Motor neuron (in vitro differentiated cells): ENCODE measurements at places on chromosomes 11 and 22. TPM values are rescaled to one million over a fixed set of nuclear protein-coding genes. Genes with fewer than 3 reads are reported as not detected.

The ALX4 gene
- 0.44 and 0.52 TPM in 2 replicates for total RNA-seq

GRCh38 chr11:10645212-10645795, 48.3 kb downstream of the IRAG1 start:
- ATAC-seq, result no peak

The RBM14 gene
- 70.6 and 82.6 TPM in 2 replicates for total RNA-seq

The MB gene
- 0.63 and 0.76 TPM in 2 replicates for total RNA-seq

GRCh38 chr11:76096552-76096951, 109.8 kb downstream of the WNT11 start:
- no peak for ATAC-seq

GRCh38 chr11:130904380-130904779, 11.9 kb downstream of the SNX19 start:
- ATAC-seq, result peak; percentile 60

The MS4A6A gene
- 0.13 and 0.14 TPM in 2 replicates for total RNA-seq

- no peak for ATAC-seq
Observed at GRCh38 chr11:30527566-30527965, 58.6 kb downstream of the MPPED2 start.

The OR52N4 gene
- total RNA-seq, result 0.45 TPM in 1 of 2 replicates, not detected in the other

The CD6 gene
- total RNA-seq, result 0.63 and 1.3 TPM in 2 replicates

DNA sequence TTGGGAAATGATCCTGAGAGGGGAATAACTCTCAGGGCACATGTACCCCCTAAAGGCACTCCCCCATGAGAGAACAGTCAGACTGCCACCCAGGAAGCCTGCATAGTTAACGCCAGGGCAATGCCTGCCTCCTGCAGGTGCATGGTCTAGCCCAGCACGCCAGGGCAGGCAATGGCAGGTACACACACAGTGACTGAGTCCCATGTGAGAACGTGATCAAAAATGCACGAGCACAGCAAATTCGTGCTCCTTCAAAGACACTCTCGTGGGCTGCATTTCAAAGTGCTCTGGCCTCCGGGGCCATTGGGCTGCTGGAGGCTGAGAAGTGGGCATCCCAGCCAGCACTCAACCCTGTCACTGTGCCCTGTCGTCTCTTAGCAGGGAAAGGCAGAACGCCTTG, 79.7 kb downstream of the SHANK2 start:
- ATAC-seq, result no peak

DNA sequence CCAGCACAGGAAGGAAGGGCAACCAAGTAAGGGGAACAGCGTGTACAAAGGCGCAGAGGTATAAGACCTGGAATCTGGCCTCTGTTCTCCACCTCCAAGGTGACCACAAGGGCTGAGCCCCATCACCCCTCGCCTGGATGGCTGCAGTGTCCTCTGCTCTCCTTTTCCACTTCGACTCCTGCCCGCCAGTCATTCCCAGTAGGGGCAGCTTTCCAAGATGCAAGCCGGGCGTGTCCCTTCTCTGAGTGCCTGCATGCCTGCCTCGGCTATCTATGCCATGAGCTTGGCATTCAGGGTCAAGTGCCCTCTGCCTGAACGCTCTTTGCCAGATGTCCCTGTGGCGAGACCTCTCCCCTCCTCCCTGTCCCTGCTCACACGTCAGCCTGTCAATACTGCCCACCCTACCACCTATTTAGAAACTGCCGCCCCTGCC, 17.0 kb downstream of the FADS3 start:
- ATAC-seq, result no peak

DNA sequence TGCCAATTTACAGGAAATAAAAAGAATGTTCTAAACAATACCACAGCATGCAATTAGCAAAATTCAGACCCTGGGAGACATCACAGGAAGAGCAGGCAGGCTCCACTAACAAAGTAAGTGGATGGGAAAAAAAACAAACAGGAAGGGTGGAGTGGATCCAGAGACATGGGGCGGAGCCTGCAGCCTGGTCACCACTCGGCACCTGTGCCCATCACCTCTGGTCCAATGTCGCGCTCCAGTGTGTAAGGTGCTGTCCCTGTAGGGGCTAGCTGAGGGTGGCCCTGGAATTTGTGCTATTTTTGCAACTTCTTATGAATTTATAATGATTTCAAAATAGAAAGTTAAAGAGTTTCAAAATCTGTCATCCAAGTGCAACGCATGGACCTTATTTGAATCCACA, 11.0 kb upstream of the MOB2 start:
- no peak for ATAC-seq

DNA sequence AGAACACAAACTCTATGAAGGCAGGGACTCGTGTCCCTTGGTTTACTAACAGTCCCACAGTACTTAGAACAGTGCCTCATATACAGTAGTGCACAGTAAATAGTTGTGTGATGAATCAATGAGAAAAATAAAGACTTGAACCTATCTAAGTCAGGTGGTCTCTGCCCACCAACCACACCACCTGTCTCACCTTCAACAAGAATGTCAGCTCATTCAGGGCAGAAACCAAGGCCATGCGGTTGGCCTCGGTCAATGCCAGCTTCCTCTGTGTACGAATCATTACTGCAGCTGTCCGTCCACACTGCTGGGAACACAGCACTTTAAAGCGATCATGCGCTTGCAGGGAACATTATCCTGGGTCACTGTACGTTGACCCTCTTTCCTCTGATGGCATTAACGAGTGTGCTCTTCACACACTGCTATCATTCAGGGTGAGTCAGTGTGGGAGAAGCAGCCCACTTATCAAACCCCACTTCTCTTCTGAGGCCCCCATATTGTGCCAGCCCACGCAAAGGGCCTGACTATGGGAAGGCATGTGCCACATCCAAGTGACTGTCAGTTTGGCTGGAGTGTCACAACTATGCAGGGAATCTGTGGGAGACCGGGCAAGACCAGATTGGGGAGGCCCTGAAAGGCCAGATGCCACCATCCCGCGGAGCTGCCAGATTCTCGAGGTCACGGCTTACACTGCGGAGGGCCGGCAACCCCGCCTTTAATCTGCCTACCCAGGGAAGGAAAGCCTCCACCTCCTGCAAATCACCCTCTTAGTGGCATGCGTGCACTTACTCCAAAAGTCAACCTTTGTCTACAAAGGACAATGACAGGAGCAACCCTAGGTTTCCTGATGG, 36.1 kb downstream of the LARGE1 start:
- ATAC-seq, result peak; percentile 87

The UPB1 gene
- total RNA-seq, result 0.38 and 0.44 TPM in 2 replicates

DNA sequence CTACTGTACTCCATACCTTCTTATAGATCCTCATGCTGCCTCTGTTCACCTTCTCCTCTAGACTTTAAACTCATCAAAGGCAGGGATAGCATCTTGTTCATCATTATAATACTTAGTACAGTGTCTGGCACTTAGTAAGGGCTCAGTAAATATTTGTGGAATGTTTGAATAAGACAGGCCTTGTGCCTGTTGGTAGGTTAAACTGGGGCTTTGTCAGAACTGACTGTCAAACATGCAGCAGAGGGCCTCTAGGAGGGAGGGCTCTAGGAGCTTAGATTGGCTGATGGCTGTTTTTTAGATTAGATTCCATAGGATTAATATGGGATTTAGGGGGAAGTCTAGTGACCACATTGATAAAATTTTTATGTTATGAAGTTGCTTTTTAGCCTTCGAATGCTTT, 70.8 kb downstream of the RNF169 start:
- no peak for ATAC-seq

- ATAC-seq, result no peak
Observed at GRCh38 chr22:21621025-21621424, 8.8 kb downstream of the YDJC start.

- ATAC-seq, result no peak
Observed at GRCh38 chr11:124586238-124586860, 16.6 kb downstream of the OR8A1 start.

The POTEH gene
- not detected in 2 replicates for total RNA-seq

- ATAC-seq, result no peak
Observed at GRCh38 chr11:71330996-71331395, 78.6 kb upstream of the SHANK2 start.

The MPPED2 gene
- total RNA-seq, result 25.6 and 26.4 TPM in 2 replicates

GRCh38 chr11:119995730-119996491, 142.0 kb downstream of the TRIM29 start:
- no peak for ATAC-seq

GRCh38 chr11:68649851-68650555, 34.3 kb upstream of the GAL start:
- ATAC-seq, result no peak

DNA sequence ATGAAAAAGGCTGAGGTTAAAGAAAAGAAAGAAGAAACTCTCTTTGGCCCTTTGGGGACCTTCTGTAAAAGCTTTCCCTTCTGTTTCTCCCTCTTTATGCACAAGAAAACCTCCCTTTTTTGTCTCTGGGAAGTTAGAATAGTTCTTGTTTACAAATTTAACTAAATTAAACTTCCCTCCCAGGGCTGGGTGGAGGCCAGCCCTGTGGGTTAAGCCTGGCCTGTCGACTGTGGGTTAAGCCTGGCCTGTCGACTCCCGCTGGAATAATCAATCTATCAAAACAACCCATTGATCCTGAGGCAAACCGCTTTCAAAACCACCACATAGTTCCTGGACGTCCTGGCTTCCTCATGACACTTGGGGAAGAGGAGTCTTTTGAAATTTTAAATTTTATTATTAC, 1.2 kb upstream of the DRG1 start:
- no peak for ATAC-seq

DNA sequence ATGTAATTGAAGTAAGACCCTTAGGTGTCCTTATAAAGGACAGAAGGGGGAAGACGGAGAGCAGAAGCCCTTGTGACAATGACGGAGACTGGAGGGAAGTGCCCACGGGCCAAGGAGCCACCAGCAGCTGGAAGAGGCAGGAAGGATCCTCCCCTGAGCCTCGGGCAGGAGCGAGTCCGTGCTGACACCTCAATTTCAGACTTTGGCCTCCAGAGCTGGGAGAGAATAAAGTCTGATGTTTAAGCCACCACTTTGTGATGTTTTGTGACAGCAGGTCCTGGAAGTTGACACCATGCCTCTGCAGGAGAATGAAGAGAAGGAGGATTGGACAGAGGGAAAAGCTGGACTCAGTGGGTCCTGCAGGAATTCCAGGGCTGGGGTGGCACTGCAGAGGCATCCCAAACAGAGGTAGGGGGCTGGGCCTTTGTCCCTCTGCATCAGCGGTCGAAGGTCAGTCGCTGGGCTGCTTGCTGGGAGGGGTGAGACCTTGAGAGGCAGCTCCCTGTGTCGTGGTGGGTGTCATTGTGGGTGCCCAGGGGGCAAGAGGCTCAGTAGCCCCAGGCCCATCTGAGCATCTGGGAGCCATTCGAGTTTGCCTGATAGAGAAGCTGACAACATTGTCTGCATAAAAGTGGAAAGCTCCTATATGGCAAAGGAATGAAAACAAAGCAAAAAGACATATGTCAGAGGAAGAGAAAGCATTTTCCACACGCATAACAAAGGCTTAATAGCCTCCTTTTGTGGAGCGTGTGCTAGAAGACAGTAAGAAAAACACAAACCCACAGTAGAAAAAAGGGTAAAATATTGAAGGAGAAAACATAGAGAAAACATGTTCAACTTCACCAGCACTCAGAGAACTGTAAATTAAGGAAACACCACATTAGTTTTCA, 68.8 kb downstream of the RTL6 start:
- no peak for ATAC-seq

GRCh38 chr11:8355416-8355742, 91.7 kb upstream of the LMO1 start:
- ATAC-seq, result no peak

DNA sequence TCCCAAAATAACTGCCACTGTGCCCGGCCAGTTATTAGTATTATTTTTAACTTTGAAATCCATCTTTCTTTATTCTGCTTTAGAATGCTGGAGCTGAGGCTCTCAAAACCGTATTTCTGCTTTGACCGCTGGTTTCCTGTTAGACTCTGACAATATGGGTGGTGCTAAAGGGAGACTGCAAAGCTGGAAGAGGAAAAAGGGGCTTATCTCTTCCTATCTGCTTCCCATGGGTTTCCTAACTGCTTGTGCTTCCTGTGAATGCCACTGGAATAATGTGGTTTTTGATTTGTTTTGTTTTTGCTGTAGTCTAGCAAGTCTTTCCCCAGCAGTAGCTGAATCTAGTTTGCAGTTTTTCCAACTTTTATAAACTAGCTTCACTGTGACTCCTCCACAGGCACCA, 43.6 kb downstream of the XRRA1 start:
- no peak for ATAC-seq

The UCP3 gene
- 1.5 and 2.6 TPM in 2 replicates for total RNA-seq

DNA sequence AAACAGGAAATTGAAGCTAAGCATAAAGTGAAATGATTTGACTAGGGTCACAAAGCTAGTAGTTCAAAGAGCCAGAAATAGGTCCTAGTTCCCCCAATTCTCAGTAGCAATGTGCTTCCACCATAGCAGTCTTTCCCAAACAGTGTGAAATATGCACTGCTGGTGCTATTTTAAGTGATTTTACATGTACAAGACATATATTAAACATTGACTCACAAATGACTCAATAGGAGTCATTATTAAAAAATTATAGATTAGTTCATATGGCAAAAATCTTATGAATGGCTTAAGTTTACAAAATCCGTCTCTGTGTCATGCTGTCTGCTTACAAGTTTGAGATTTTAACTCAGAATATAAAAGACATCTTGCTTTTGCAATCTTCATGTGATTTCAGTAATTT, 21.4 kb downstream of the KIF18A start:
- ATAC-seq, result no peak

GRCh38 chr11:3225159-3225758, 6.6 kb upstream of the MRGPRG start:
- ATAC-seq, result no peak

DNA sequence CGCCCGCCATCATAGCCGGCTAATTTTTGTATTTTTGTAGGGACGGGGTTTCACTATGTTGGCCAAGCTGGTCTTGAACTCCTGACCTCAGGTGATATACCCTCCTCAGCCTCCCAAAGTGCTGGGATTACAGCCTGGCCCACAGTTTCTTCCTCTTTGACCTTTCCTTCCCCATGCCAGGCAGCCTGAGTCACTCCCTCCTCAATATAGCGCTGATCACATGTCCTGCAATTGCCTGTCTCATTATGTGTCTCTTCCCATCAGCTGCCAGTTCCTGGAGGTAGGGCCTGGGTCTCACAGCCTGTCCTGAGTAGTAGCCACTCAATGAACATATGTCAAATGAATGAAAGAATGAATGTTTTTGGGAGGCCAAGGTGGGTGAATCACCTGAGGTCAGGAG, 43.0 kb upstream of the CCDC134 start:
- ATAC-seq, result no peak

The TMEM191C gene
- 1.1 and 3.0 TPM in 2 replicates for total RNA-seq

DNA sequence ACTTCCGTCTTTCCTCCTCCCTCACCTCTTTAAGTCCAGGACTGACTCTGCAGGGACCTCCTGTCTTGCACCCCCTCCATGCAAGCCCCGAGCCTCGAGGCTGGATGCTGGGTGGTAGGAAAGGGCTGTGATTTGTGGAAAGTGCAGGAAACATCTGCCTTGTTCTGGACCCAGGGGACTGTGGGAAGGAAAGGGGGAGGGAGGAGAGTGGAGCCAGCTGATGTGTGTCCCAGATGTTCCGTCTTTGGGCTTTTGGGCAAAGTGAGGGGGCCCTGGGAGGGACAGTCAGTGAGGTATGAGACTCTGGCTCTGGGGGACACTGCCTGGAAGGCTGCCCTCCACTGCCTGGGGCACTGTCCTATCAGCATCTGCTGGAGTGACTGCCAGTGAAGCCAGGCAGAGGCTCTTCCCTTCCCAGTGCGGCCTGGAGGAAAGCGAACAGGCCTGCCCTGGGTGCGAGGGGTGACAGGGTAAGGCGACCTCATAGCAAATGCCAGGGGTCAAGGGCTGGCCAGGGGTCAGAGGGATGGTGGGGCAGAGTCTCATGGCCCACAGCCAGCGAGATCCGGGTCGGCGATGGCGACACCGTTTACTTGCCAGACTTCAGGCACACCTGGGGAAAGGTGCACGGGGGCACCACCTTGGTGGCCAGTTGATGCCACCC, 1.7 kb downstream of the MRGPRD start:
- ATAC-seq, result no peak
